ENCODE measurements at places on chromosomes 4 and X. TPM values are rescaled to one million over a fixed set of nuclear protein-coding genes. Genes with fewer than 3 reads are reported as not detected.

The FATE1 gene
- total RNA-seq = not detected

The MND1 gene
- 4.3 TPM for total RNA-seq

The IL3RA gene
- not detected for total RNA-seq

The SLC26A1 gene
- total RNA-seq = under 0.01 TPM

The PLAC8 gene
- not detected for total RNA-seq

The CENPC gene
- 18.1 TPM for total RNA-seq

The TRMT10A gene
- 4.5 TPM for total RNA-seq

The NDST4 gene
- total RNA-seq = not detected

The PPARGC1A gene
- total RNA-seq = 0.86 TPM

The ARHGEF38 gene
- not detected for total RNA-seq

The PPEF1 gene
- total RNA-seq = not detected

The ARHGAP36 gene
- not detected for total RNA-seq

The HPGD gene
- total RNA-seq = not detected

The SAP30 gene
- total RNA-seq = 21.2 TPM

The IQCM gene
- not detected for total RNA-seq

The NAT8L gene
- total RNA-seq = under 0.01 TPM

The GDPD2 gene
- not detected for total RNA-seq

The DDIT4L gene
- total RNA-seq = 3.5 TPM

The SEC24D gene
- 103 TPM for total RNA-seq

The GLRA3 gene
- total RNA-seq = not detected

The IGFBP7 gene
- 234 TPM for total RNA-seq

The GPC4 gene
- total RNA-seq = 0.86 TPM

The ARR3 gene
- total RNA-seq = not detected

The GAB3 gene
- total RNA-seq = 0.64 TPM

The SPARCL1 gene
- total RNA-seq = not detected

The PNMA6A gene
- 0.43 TPM for total RNA-seq

The APELA gene
- total RNA-seq = not detected

The HTRA3 gene
- 1.3 TPM for total RNA-seq

The ELF4 gene
- total RNA-seq = 21.3 TPM
